ENCODE measurements at places on chromosomes 4 and X.

- no peak for DNase-seq
These were observed at the start of gene ARMCX2 for GRCh38 chrX:101659601-101660063. ARMCX2 (minus strand) TSS chrX:101659850; CDS start chrX:101657588, 2,262 bp downstream.

GRCh38 chrX:5431823-5432222 lies 796.8 kb downstream of the NLGN4X start:
- no peak for DNase-seq

- no peak for DNase-seq
These were observed 209.5 kb upstream of the CPEB2 start for GRCh38 chr4:14792702-14793227.

- DNase-seq = no peak
These were observed 8.4 kb downstream of the FBXO8 start for GRCh38 chr4:174275101-174275500.

Measured in AG04449 (cell line).